Activated naive CD4-positive, alpha-beta T cell treated with anti-CD3 and anti-CD28 coated beads for 36 hours (primary cell): ENCODE measurements at places on chromosomes 7 and 10.

DNA sequence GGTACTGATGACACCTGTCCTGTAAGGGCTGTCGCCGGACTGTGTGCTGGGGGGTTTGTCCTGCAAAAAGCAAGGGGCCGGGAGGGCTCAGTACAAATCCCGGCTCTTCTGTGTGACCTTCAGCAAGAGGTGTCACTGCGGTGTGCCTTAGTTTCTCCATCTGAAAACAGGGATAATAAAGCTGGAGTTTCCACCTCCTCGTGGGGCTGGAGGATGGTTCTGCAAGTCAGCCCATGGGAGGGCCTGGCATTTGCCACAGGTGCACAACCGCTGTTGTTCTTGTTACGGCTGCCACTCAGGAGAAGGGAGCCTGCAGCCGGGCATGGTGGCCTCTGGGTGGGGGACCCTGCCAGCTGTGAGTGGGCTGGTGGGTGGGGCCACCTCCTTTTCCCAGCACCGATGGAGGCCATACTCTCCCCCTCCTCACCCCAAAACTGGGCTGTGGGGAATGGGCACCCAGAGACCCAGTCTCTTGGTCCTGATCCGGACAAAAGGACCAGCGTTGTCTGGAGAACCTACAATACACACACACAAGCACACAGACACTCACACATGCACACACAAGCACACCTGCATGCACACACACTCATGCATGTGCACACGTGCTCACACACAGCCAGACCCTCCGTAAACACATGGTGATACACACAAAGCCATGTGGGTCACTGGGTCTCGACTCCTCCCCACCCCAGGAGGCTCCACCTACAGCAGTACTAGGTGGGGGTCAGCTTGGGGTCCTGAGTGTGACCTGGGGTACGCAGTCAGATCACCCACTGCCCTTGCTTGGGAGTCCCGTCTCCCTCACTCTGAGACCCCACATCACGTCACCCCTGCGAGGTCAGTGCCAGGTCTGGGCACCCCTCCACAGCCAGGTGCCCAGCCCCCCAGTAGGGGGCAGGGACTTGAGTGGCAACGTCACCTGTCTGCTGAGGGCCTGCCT, 34.1 kb downstream of the ELFN1 start:
- no peak for DNase-seq

- no peak for DNase-seq
Observed at GRCh38 chr10:118851062-118852035, 96.6 kb upstream of the CACUL1 start.

- DNase-seq, result no peak
Observed at GRCh38 chr10:20769481-20769880, 127.6 kb downstream of the NEBL start.

DNA sequence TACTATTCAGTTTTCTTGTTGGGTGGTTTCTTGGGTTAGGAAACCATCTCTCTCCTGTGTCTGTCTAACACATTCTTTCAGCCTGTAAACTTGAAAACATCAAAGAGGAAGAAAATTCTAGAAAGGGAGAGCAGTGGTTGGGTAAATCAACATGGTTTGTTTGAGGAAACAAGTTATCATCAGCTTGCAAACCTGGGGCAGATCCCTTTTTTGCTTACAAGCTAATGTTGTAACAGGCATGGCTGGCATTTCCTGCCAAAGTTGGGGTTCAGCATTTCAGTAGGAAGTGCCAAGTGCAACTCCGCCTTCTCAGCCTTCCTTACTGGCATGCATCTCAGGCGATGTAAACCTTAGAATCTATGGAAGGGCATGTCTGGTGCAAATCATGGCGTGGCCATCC, 112.6 kb downstream of the EEPD1 start:
- DNase-seq, result no peak

GRCh38 chr10:3986493-3987142, 201.6 kb upstream of the KLF6 start:
- DNase-seq, result no peak

- DNase-seq, result no peak
Observed at GRCh38 chr7:145539910-145540309, 576.7 kb upstream of the CNTNAP2 start.
